ENCODE measurements at places on chromosomes 11 and 22.

DNA sequence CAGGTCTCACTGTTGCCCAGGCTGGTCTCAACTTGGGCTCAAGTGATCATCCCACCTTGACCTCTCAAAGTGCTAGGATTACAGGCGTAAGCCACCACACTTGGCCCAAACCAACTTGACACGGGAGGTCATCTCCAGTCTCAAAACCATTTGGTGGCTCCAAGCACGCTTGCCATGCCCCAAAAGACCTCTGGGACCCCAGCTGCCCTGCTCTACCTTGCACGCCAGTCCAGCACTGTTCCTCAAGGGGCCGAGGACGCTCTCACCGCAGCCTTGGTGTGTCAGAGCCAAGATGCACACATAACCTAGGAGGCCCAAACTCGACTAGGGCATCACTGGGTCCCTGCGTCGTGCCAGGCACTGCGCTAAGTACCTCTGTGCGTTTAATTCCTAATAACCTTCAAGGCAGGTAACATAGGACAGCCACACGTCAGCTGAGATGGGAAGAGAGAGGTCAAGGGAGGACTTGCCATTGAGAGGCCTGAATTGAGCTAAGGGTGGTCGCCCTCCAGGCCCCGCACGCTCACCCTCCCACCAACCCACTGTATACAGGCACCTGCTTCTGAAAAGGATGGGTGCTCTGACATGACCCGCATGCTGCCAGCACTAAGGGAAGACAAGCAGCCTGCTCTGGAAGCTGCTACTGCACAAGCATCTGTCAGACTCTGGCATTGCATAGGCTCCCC is 4.6 kb upstream of the GAS2L1 start:
- DNase-seq: no peak

DNA sequence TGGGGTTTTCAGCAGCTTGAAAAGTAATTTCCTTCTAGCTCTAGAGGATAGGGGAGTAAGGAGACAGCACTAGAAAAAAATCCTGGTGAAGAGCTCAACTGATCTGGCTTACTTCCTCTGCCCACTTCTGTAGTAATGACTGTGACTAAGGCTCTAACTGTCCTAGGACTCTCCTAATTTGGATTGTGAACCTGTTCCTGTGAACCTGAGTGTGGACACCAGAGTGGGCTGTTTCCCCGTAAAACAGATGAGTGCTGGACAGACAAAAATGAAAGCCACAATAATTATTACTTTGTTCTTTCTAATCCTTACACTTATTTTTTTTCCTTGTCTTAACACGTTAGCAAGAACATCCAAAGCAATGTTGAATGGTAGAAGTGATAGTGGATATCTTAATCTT is 154.1 kb downstream of the AASDHPPT start:
- no peak for DNase-seq

DNA sequence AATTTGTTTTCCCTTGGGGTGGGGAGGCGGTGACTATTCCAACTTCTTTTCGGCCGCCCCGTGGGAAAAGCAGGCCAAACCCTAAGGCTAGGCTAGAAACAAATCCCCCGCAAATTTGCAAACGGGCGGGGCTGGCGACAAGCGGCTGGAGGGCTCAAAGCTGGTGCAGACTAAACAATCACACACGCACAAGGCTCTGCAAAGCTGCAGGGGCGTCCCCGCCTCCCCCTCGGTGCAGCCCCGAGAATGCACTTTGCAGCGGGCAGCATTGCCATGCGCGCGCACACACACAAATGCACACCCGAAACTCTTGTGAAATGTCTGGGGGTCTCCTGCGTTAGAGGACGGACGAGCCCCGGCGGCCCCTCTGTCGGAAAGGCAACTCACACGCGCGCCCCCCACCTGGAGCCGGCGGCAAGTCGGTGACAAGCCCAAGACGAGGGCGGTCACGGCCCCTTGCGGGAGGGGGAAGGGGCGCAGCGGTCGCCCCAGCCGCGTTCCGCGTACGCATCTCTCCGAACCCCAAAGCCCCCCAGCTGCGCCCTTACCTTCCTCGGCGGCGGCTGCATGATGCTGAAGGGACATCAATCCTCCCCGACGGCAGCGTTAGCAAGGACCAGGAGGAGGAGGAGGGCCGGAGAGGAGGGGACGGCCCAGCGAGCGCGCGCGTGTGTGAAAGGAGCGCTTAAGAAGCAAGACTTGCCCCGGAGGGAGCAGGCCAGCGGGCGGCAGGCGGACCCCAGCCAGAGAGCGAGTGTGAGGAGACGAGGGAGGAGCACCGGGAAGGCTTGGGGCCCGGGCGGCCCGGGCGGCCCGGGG is 600 bp downstream of the FCHSD2 start:
- peak; percentile 25 for DNase-seq

DNA sequence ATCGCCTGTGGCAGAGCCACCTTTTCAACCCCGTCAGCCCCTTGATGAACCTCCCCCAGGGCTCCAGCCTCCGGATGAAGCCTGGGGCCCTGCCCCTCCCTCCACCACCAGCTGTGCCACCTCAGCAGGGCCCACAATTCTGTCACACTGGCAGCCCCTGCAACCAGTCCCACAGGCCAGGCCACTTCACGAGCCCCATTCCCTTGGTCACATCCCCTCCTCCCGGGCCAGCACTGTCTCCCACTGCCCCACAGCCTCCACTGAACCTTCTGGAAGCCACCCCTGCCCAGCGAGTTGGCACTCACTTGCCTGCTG is 19.9 kb downstream of the OSBPL5 start:
- no peak for DNase-seq

DNA sequence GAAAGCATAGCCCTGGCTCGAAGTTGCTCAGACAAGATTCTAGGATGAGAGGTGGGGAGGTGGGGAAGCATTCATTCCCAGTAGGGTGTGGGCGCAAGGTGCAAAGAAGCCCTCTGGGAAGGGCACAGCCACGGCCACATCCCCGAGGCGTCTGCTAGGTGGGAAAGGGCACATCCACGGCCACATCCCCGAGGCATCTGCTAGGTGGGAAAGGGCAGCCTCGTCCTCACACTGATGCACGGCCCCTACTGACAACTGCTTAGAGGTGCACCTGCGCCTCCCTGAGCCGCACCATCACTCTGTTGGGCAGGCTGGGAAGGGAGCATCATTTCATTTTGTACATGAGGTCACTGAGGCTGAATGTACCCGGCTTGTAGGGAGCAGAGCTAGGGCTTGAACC is 94.6 kb upstream of the PITPNB start:
- no peak for DNase-seq

- peak; percentile 77 for DNase-seq
These were observed 3.1 kb downstream of the CBX6 start for GRCh38 chr22:38868886-38869381.

- DNase-seq: no peak
These were observed 17.0 kb upstream of the MMP12 start for GRCh38 chr11:102891736-102892135.

DNA sequence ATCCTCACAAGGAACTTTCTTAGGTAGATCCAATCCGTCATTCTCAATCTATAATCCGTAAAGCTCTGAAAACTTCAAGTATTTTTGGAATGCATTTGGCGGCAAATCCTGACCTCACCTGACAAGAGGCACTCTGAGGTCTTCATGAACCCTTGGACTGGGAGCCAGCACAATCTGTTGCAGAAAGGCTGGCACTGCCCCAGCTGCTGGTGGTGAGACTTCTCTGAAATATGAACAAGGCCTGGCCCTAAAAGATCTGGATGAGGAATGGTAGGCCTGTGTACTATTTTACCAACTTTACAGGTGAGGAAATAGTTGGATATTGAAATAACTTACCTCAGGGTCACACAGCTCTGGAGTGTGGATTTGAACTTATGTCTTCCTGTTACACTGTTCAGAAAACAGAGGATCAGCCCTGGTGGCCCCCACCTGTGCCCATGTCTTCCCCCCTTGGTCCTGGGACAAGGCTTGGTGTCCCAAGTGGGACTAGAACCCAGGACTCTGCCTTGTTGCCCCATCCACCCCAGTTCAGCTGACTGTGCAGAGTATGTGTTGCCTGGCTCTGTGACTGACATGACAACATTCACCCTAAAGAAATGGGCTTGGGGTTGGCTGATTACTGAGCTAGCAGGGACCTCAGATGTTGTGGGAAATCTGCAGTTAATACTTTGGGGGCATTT is 471.4 kb downstream of the MN1 start:
- DNase-seq: no peak

DNA sequence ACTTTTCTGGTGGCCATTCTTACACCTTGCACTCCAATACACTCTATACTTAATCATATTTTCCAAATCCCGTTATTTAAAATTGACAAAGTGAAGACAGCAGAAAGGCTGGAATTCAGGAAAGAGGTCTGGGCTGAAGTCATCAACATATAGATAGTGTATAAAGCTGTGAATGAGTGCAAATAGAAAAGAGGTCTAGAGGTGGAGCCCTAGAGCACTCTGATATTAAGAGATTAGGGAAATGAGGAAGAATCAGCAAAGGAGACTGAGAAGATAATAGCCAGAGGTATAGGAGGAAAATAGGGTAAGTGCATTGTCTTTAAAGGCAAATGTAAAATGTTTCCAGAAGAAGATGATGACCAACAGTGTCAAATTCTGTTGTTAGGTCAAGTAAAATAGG is 7.9 kb downstream of the CTR9 start:
- no peak for DNase-seq

DNA sequence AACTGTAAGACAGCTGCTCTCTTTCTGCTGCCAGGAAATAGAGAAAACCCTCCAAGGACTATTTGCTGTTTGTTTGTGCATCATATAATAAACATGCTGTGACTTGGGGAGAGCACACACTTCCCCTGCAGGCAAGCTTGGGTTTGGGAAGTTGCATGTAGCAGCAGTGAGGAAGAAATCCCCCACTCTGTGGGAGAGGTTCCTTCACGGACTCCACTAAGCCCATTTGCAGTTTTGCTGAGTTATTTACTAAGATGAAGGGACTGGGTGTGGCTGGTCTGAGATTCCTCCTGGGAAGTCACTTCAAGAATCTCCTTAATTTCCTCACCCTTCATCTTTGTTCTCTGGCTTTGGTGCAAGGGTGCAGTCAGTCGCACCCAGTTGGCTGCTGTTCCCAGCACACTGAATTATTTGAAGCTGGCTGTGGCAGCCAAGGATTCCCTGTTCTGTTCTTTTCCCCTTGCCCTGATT is 104.9 kb downstream of the ARFGAP2 start:
- DNase-seq: no peak

- peak; percentile 66 for DNase-seq
These were observed 6.3 kb upstream of the FADS3 start for GRCh38 chr11:61897387-61898246.

DNA sequence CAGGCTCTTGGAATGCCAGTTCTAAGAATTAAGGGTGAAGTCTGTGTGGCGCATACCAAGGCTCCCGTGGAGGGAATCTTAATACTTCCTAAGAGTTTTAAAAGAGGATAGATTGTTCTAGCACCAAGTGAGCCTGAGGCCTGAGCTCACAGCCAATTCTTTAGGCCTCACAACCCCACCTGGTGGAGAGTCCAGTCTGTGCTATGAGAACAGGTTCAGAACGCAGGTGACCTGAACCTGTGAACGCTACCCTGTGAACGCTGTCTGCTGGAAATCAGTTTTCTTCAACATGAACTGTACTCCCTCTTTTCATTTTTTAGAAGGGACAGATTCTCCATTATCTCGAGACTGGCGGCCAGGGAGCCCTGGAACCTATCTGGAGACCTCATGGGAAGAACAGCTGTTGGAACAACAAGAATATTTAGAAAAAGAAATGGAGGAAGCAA is 43.2 kb upstream of the DLAT start:
- DNase-seq: peak; percentile 9

- DNase-seq: no peak
These were observed 124.3 kb downstream of the TRIM29 start for GRCh38 chr11:120013325-120014250.

- no peak for DNase-seq
These were observed 3.6 kb downstream of the C11orf68 start for GRCh38 chr11:65915101-65915820.

DNA sequence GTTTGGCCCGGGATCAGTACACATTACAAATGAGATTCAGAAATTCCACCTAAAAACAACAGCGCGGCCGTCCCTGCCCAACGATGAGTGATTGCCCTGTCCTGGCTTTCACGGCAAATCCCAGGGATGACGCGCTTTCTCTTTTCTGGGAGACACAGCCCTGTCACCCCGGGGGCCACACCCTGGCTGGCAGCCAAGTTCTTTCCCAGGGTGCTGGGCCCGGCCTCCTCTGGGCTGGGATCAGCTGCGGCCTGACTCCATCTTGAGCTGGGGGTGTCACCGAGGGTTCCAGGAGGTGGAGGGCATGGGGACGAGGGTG is 82.7 kb downstream of the FBLN1 start:
- no peak for DNase-seq

DNA sequence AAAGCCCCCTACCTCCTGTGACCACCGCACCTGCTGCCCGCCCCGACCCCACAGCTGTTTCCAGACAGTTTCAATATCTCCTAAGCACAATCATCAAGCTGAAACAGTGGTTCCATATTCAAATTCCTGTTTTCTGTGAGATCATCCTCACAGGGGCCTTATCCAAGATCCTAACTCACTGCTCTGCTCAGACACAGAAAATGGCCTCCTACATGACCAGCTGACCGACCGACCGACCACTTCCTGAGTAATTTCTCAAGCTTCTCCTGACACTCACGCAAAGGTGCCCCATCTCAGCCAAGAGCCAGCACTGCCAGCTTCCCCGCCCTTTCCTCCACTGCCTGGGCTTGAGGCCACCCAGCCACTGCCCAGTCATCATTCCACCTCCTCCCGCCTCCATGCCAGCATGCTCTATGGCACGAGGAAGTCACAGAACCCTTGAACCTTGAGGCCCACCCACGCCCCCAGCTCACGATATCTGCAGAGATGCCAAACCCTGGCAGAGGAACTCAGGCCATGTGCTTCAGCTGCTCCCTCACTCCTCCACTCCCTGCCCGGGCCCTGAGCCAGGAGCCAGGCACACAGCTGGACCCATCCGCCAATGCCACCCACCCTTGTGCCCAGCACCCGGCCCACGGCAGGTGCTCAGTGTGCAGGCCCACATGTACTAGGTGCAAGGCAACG is 14.0 kb downstream of the KIAA0930 start:
- no peak for DNase-seq

DNA sequence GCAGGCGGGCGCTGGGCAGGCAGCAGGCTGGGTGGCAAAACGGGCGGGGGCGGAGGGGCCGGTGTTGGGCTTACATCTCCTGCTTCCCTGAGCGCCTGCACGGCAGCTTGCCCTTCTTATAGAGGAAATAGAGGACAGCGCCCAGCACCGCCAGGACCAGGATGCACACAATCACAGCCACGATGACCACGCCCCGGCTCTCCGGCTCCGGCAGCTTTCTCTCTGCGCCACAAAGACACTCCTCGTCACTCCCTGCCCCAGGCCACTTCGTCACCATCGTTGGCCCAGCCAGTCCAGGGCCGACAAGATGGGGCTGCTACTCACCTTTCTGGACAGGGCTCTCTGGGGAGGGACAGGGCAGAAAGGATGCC is 6.3 kb downstream of the MCAM start:
- no peak for DNase-seq

All from stimulated activated CD8-positive, alpha-beta memory T cell treated with anti-CD3 and anti-CD28 coated beads, Interleukin-15, amount 100 ng/mL, for 1 hour (primary cell).